NCI-H524 (cell line): ENCODE measurements at places on chromosomes 11 and 22.

DNA sequence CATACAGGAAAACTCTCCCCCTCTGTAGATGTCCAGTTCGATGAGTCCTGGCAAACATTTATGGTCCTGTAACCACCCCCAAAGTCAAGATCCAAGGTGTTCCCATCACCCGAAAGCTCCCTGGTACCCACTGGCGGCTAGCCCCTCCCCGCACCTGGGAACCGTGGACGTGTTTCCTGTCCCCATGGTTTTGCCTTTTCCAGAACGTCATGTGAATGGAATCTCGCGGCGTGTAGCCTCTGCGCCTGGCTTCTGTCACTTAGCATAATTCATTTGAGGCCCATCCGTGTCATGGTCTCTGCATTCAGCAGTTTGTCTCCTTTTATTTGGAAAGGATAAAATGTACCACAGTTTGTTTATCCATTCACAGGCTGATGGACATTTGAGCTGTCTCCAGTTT is 106.3 kb downstream of the KCNQ1 start:
- DNase-seq: no peak

GRCh38 chr22:45291931-45292290 is 7.2 kb downstream of the UPK3A start:
- DNase-seq: no peak

- DNase-seq: no peak
Measured at GRCh38 chr11:95706974-95707387, 82.6 kb downstream of the FAM76B start.

DNA sequence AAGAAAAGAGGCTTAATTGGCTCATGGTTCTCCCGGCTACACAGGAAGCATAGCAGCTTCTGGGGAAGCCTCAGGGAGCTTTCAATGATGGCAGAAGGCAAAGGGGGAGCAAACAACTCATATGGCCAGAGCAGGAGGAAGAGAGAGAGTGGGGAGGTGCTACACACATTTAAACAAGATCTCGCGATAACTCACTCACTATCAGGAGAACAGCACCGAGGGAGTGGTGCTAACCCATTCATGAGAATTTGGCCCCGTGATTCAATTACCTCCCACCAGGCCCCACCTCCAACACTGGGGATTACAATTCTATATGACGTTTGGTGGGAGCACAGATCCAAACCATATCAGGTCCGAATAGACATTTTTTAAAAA is 41.7 kb upstream of the APLNR start:
- DNase-seq: no peak

- DNase-seq: no peak
Measured at GRCh38 chr11:34344410-34344767, 13.4 kb downstream of the ABTB2 start.

GRCh38 chr11:101880222-101880621 is 34.6 kb upstream of the CEP126 start:
- DNase-seq: no peak

- no peak for DNase-seq
Measured at GRCh38 chr22:45980761-45981160, 3.8 kb upstream of the WNT7B start.

- DNase-seq: no peak
Measured at GRCh38 chr11:45756384-45757010, 48.5 kb upstream of the SLC35C1 start.

GRCh38 chr11:44208976-44209603 is 100.8 kb downstream of the ALX4 start:
- DNase-seq: no peak
